ENCODE measurements at places on chromosomes 4 and X.

DNA sequence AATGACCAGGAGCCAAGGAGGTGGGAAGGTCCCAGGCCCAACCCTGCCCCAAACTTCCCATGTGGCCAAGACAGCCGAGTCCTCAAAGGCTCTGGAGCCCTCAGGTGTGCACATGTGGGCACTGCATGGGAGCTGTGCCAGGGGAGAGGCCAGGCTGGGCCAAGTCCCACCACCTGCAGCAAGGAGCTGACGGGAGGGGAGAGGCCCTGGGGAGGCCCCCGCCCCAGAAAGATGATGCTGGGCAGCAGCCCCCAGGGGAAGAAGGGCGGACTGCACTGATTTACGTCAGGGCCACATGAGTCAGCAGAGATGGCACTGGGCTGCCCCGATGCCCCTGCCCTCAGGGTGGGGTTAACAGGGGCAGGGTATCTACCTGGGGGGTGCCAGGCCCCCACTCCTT is 1.4 kb downstream of the L1CAM start:
- peak overlapping the region; percentile 65 for H3K4me3 ChIP-seq
- H3K4me1 ChIP-seq: peaks cover 35% of the 10 kb centered on the region
- peaks cover 10% of the 10 kb centered on the region for H3K27me3 ChIP-seq
- H3K27ac ChIP-seq: no peak overlapping the region

DNA sequence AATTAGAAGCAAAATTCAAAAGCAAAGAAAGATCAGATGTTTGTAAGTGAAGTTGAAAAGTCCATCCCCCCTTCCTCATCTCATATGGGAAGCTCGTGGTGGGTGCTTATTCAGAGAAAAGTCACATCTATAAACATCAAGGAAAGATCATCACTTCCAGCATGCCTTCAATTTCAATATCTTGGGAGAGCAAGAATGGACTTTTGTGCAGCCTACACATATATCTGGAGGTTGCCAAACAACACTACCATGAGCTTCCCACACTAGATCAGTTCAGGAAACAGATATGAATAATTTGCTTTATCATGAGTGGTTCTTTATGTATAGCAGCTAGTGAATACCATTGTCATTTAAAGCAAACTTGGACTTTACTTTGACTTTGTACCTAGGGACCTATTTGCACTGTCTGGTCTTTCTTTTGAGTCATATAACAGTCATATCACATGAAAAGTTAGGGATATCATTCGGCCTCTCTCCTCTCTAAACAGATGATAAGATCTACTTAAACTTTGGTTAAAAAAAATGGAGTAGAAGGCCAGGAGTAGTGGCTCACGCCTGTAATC is 5.6 kb upstream of the TBL1X start:
- DNase-seq: no peak
- peaks cover 16% of the 10 kb centered on the region for H3K4me1 ChIP-seq
- H3K27ac ChIP-seq: no peak overlapping the region
- no peaks in the 10 kb centered on the region for H3K36me3 ChIP-seq
- H3K27me3 ChIP-seq: no peaks in the 10 kb centered on the region
- H3K4me3 ChIP-seq: no peak overlapping the region

- peaks cover 7% of the 10 kb centered on the region for H3K4me1 ChIP-seq
- no peak for DNase-seq
- H3K4me3 ChIP-seq: no peak overlapping the region
- no peaks in the 10 kb centered on the region for H3K27me3 ChIP-seq
Observed at GRCh38 chrX:20463296-20464075, 196.8 kb upstream of the RPS6KA3 start.

GRCh38 chrX:48539345-48540027 is at the start of gene TBC1D25:
Gene TBC1D25 (plus strand): TSS chrX:48539714. CDS start chrX:48539798, 84 bp downstream.
- H3K36me3 ChIP-seq: peaks cover 3% of the 10 kb centered on the region
- H3K4me3 ChIP-seq: peak within 1 kb of the TSS; percentile 84
- DNase-seq: peak; percentile 95
- peak within 1 kb of the TSS; percentile 90 for H3K27ac ChIP-seq

DNA sequence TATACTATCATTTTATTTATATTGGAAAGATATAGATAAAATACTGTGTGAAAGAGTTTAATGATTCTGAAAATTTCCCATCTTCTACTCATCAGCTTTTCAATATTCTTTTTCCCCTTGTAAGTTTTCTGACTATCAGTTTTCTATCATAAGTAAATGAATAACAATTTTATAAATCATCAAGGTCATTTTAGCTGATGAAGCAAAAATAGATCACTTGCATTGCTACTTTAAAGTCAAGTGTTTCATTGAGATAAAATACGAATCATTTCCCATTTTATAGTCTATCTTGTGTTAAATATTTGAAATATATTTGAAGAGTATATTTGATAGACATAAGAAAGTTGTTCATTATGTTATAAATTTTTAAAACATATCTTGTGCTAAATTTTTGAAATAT is 811.0 kb upstream of the GALNTL6 start:
- H3K36me3 ChIP-seq: no peaks in the 10 kb centered on the region
- no peak for DNase-seq
- H3K4me3 ChIP-seq: no peak overlapping the region
- H3K27ac ChIP-seq: no peak overlapping the region

GRCh38 chr4:69330345-69331047 is 50.2 kb downstream of the UGT2B28 start:
- H3K36me3 ChIP-seq: no peaks in the 10 kb centered on the region
- no peaks in the 10 kb centered on the region for H3K4me1 ChIP-seq
- DNase-seq: no peak
- no peaks in the 10 kb centered on the region for H3K27me3 ChIP-seq
- H3K27ac ChIP-seq: no peak overlapping the region

- no peaks in the 10 kb centered on the region for H3K4me1 ChIP-seq
- H3K4me3 ChIP-seq: no peak overlapping the region
- peaks cover 10% of the 10 kb centered on the region for H3K36me3 ChIP-seq
- peaks cover 60% of the 10 kb centered on the region for H3K27me3 ChIP-seq
- no peak overlapping the region for H3K27ac ChIP-seq
Observed at GRCh38 chr4:139711461-139711860, 45.8 kb downstream of the MGST2 start.

- no peaks in the 10 kb centered on the region for H3K27me3 ChIP-seq
- H3K27ac ChIP-seq: no peak overlapping the region
- no peaks in the 10 kb centered on the region for H3K36me3 ChIP-seq
- no peaks in the 10 kb centered on the region for H3K4me1 ChIP-seq
Observed at GRCh38 chrX:101450961-101451360, 34.3 kb upstream of the ARMCX4 start.

DNA sequence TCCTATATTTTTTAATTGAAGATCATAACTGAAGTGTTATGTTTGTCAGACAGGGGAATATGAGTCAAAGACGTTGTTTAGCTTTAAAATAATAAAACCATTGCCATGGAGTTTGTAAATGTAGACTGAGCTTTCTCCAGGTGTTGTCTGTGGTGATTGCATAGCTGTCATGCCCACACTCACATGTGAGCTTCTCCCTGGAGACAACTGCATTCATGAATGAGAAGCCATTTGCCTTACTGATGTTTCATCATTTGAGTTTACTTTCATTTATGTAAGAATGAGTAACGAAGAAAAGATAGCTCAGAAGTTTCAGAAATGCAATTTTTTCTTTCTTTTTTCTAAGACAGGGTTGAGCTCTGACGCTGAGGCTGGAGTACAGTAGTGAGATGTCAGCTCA is 339.1 kb downstream of the GALNTL6 start:
- DNase-seq: no peak
- no peak overlapping the region for H3K4me3 ChIP-seq
- H3K27me3 ChIP-seq: no peaks in the 10 kb centered on the region
- no peaks in the 10 kb centered on the region for H3K36me3 ChIP-seq
- H3K4me1 ChIP-seq: peaks cover 7% of the 10 kb centered on the region

DNA sequence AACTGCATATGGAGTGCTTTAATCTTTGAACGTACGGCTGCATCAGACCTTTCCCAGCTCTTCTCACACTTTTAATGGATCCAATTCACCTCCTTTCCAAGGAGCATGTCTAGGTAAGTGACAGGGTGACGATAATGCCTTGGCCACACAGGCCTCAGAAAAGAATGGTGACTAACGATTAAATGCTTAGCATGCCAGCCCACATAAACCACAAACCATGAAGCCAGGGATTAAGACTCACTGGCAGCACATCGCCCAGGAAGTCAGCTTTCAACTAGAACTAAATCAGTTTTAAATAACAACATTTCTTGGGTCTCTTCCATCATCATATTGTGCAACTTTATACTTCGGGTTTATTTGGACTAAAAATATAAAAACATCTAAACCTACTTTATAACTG is 28.7 kb downstream of the INPP4B start:
- H3K27ac ChIP-seq: no peak overlapping the region
- H3K4me3 ChIP-seq: no peak overlapping the region
- no peaks in the 10 kb centered on the region for H3K4me1 ChIP-seq
- no peaks in the 10 kb centered on the region for H3K27me3 ChIP-seq
